ENCODE measurements at places on chromosomes 11 and 22.

GRCh38 chr11:35057926-35058668 lies 80.9 kb upstream of the CD44 start:
- DNase-seq, result no peak

GRCh38 chr22:37095113-37095512 lies 14.4 kb downstream of the TMPRSS6 start:
- DNase-seq, result no peak

- no peak for DNase-seq
These were observed 82.3 kb downstream of the JRKL start for GRCh38 chr11:96472085-96472484.

- no peak for DNase-seq
These were observed 46.5 kb upstream of the SOX6 start for GRCh38 chr11:16402654-16403447.

- DNase-seq, result peak; percentile 9
These were observed 24.6 kb downstream of the MMP27 start for GRCh38 chr11:102680945-102681344.

DNA sequence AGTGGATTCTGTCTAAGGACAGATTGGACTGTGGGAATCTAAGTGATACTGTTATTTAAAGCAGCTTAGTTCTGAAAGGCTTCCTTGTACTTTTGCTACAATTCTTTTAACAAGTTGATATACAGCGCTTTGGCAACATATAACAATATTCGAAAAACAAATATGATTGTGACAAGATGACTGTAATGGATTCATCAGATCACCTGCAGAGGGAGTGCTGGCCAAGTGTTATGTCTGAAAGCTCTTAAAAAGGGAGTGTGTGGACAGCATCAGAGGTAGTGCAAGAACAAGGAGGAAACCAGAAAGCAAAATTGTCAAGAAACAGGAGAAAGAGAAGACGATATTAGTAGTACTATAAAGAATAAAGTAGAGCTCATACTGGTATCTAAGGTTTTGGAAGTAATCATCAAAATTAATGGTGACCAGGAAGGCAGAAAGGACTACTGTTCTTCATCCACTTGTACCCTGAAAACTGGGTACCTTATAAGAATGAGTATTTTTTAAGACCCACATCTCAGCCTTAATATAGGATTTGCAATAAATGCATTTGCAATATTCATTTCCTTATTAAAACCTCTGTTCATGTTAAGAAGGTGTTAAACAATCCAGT lies 1112.0 kb upstream of the CCDC90B start:
- peak; percentile 57 for DNase-seq

DNA sequence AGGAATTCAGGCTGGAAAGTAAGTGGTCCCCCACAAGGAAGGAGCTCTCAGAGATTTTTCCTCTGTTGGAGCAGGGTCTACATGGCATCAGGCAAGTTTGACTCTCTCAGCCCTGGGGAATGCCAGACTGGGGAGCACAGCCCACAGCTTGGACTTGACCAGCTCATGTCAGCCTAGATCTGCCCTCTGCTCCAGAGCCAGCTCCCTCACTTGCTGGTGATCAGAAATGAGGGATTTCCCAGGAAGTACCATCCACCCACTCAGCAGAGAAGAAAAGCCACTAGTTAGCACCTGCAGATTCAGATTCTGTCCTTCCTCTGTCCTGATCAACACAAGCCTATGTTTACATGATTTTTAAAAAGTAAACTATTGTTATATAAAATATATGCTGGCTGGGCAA lies 13.0 kb downstream of the TALDO1 start:
- no peak for DNase-seq

DNA sequence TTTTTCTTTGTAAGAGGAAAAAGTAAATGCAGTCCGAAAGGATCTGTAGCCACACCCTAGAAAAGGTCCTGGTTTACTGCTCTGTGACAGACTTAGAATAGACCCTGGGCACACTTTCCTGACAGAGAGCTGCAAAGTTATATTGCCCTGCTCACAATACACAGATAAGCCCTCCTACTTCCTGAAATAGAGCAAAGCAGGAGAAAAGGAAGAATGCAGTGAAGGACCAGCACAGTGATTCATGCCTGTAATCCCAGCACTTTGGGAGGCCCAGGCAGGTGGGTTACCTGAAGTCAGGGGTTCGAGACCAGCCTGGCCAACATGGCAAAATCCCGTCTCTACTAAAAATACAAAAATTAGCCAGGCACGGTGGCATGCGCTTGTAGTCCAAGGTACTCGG lies 2.2 kb downstream of the CYB561A3 start:
- no peak for DNase-seq

DNA sequence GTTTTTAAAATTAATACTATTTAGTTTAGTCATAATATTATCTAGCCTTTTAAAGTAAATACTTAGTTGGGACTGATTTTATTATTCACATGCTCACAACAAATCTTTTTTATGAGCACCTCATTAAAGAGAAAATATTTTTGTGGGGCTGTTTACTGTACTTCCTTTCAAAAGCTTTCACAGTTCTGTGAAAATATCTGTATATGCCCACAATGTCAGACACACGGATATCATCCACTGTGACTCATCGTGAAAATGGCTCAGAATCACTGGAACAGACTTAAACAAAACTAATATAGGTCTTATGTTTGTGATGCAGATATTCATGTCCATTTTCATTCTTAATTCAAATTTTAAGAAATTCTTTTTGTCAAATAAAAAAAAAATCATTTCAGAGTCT lies 305.2 kb downstream of the RAB38 start:
- DNase-seq, result no peak

DNA sequence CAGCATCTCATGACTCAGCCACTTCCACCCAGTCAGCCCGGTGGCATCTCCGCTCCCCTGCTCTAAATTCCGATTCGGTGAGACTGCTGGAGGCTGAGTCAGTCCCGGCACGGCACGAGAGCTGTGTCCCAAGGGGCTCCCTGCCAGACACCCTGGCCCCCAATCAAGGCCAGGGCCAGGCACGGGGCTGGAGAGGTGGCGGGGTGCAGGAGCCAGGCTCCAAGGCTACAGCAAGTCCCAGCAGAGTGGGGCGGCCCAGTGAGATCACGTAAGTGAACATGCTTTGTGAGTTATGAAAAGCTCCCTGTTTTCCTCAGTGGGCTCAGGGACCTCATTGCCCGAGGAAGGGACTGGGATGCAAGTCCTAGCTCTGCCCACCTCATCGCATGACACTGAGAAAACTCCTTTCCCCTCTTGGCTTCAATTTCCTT lies 3.0 kb downstream of the C11orf68 start:
- peak; percentile 99 for DNase-seq

- no peak for DNase-seq
These were observed 297.0 kb downstream of the CTTN start for GRCh38 chr11:70695086-70695960.

DNA sequence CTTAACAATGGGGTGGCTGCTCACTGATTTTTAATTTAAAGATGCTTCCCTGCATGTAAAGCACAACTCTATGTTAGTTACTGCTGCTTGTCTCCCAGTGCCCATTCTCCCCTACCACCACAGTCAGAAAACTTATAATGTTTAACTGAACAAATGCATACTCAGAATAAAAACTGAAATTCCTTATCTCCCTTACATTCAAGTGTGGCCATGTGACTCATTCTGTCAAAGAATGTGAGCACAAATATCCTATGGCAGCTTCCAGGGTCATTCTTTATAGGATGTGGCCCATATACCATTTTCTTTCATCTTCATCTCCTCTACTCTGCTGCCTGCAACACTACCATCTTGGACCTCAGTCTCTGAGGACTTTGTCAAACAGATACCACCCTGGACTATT lies 374.8 kb downstream of the DYNC2H1 start:
- no peak for DNase-seq

GRCh38 chr11:87775036-87775435 lies 400.2 kb downstream of the RAB38 start:
- no peak for DNase-seq

DNA sequence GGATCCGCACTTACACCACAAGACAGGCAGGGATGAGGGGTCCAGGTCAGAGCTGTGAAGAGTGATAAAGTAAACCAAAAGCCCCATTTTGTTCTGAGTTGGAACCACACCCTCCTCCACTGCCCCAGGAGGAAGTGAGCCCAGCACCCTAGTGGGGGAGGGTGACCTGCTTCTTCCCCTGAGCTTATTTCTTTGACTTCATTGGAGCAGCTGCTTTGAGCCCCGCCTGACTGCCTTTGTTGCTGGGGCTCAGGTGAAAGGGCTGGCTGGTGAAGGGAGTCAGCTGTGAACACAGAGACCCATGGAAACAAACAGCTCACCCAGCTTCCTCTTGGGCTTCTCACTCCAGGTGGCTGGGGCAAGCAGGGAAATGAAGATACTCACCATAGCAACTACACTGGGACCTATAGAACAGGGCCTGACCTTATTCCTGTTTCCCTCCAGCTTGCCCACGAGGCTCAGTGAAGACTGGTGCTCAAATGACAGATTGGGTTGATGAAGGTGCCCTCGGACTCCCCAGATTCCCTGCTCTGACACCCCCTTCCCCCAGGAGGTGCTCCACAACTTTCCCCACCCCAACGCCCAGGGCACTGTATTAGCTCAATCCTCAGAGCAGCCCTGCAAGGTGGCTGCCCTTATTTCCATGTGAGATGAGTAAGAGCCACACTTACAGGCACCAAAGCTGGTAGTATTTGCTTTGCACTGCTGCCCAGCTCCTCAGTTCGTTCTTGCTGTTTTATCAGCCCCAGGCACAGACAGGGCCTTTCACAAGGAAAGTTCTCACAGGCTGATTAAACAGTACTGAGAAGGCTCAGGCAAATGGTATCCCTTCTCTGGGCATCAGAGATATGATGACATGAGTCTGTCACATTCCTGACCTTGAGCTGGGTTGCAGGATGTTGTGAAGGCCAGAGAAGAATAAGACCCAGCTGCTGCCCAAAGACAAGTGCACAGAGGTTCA lies 2.4 kb downstream of the UCP2 start:
- no peak for DNase-seq

DNA sequence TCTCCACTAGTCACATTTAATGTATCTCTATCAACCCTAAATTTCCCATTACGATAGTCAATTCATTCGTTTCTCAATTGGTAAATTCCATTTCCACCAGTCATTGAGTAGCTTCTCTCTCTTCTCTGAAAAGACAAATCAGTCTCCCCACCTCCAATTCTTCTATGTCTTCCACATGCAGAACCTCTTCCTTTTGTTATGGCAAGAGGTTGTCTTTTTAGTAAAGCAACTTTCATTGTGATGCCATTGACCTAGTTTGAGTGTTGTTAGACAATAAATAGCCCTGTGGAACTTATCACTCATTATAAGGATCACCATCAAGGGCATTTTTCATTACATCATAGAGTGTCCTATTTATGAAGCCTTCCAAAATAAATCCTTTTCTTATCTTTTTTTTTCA lies 340.9 kb downstream of the LRRC4C start:
- DNase-seq, result no peak

- no peak for DNase-seq
These were observed 56.6 kb downstream of the ARHGEF12 start for GRCh38 chr11:120392793-120393192.

All from RKO (cell line).